ENCODE measurements at places on chromosomes 12 and 14.

GRCh38 chr14:81193924-81194633 is 26.7 kb downstream of the GTF2A1 start:
- peak; percentile 32 for DNase-seq

- no peak for DNase-seq
Measured at GRCh38 chr12:30839643-30840220, 85.0 kb upstream of the CAPRIN2 start.

- DNase-seq, result no peak
Measured at GRCh38 chr12:120142231-120142877, 25.8 kb upstream of the RAB35 start.

- no peak for DNase-seq
Measured at GRCh38 chr12:87311206-87311605, 718.0 kb downstream of the C12orf50 start.

- no peak for DNase-seq
Measured at GRCh38 chr14:89013698-89014568, 189.5 kb downstream of the TTC8 start.

DNA sequence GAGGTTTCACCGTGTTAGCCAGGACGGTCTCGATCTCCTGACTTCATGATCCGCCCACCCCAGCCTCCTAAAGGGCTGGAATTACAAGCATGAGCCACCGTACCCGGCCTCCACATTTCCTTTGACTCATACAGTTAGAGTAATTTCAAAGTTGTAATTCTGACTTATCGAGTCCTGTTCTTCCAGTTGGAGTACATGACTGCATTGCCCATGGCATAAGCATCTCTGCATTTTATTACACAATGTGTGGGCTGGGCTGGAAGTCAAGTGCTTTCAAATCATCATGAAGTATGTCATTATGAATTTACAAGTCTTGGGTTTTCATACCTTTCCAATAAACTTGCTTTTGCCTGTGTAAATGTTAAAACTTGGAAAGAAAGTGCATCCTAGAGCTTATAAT is 1295.7 kb upstream of the FLRT2 start:
- no peak for DNase-seq

GRCh38 chr14:29351996-29352705 is 575.5 kb downstream of the PRKD1 start:
- no peak for DNase-seq

GRCh38 chr12:52741375-52742195 is 35.6 kb downstream of the KRT76 start:
- peak; percentile 71 for DNase-seq

DNA sequence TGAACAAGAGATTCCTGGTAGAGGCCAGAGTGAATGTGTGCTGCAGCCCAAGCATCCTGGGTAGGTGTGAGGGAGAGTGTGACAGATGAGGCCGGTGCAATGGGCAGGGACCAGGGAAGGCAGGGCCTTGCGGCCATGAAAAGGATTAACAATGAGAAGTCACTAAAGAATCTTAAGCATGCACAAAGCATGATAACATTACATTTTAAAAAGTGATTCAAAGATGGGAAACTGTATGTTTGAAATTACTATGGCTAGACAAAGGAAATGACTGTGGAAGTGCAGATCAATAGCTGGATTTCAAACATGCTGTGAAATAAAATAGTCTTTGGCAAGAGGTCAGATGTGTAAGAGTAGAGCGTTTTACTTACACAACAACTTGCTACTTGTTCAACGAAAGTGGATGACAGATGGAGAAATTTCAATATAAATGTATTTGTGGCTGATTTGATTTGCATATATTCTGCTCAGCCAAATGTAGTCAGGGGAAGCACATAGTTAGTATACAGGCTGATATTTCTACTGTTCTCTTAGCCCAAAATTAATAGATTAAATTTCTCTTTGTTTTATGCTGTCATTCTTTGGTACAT is 175.5 kb downstream of the CCDC59 start:
- DNase-seq, result no peak

DNA sequence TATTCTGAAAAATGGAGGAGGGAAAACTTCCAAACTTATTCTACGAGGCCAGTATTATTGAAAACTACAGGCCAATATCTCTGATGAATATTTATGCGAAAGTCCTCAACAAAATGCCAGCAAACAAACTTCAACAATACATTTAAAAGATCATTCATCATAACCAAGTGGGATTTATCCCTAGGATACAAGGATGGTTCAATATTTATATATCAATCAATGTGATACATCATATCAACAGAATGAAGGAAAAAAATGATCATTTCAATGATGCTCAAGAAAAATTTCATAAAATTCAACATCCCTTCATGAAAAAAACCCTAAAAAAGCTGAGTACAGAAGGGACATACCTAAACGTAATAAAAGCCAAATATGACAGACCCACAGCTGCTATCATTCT is 45.9 kb upstream of the LMNTD1 start:
- no peak for DNase-seq

GRCh38 chr12:48482198-48482597 is at the start of gene C12orf54:
C12orf54 (plus strand) TSS chr12:48482498; CDS start chr12:48483297, 799 bp downstream.
- DNase-seq, result no peak

- no peak for DNase-seq
Measured at GRCh38 chr14:66645716-66646115, 137.8 kb downstream of the GPHN start.

- no peak for DNase-seq
Measured at GRCh38 chr12:91974541-91975085, 171.0 kb downstream of the BTG1 start.

- DNase-seq, result no peak
Measured at GRCh38 chr12:106082216-106083175, 56.3 kb downstream of the NUAK1 start.

DNA sequence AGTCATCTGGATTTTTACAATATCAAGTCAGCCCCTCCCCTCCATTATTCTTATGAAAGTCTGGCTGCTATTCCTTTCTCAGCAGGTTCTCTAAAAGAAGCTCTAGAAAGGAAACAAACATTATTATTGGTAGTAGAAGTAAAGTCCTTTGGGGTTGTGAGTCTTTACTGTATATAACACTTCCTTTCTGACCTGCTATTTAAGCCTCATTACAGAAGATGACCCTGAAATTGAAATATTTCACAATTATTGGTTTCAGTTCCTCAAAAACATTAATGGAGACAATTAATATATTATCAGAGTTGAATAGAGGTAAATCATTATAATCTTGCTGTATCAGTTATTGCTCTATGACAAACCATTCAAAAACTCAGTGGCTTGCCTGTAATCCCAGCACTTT is 19.3 kb downstream of the PLEKHA5 start:
- DNase-seq, result no peak

DNA sequence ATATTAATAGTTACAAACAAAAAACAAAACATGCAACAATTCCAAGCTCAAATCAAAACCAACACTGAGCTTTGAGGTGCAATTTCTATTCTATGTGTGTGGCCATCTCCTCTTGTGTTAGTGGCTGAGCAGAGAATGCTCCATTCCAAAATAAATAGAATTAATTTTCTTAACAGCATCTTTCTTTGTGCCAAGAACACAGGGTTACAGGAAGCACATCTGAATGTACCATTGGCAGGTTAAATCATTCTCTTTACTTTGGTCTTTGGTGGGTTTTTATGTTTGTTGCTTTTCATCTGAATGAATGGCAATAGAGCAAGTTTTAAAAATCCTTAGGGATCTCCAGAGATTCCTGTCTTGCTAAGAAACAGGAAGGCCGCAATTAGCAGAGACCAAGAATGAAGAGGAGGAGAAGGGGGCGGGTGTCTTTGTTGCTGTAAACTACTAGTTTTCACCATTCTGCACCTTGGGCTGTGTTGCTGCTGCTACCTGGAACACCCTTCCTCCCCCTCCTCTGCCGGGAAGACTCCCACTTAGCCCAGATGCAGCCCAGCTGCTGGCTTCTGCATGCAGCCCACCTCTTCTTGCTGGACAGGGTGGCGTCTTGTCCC is 165.0 kb downstream of the RGS6 start:
- DNase-seq, result no peak

DNA sequence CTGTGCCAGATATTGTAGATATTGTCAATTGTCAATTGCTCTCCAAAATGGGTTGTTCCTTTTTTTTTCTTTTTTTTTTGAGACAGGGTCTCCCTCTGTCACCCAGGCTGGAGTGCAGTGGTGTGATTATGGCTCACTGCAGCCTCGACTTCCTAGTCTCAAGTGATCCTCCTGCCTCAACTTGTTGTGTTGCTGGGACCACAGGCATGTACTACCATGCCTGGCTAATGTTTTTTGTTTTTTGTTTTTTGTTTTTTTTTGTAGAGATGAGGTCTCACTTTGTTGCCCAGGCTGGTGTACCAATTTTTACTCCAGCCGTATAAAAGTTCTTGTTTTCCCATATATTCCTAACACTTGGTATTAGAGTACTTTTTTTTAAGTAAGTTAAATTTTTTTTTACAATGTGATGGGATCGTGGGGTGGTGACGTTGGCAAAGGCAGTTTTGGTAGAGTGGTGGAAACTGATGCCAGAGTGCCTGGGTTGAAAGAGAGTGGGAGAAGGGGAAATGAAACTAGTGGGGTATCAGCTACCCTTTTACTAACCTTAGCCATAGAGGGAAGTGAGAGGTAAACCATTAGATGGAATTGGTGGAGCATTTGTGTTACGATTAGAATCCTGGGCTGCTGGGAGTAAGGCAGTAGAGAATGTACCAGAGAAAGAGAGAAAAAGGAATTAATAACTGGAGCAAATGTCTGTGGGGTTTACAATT is 33.0 kb upstream of the CFAP54 start:
- DNase-seq, result no peak

- no peak for DNase-seq
Measured at GRCh38 chr14:41298328-41298690, 308.4 kb upstream of the LRFN5 start.

Data from stimulated activated CD4-positive, alpha-beta T cell treated with anti-CD3 and anti-CD28 coated beads, Interleukin-15, amount 100 ng/mL, for 24 hours (primary cell).